ENCODE measurements at places on chromosomes 1 and 21.

DNA sequence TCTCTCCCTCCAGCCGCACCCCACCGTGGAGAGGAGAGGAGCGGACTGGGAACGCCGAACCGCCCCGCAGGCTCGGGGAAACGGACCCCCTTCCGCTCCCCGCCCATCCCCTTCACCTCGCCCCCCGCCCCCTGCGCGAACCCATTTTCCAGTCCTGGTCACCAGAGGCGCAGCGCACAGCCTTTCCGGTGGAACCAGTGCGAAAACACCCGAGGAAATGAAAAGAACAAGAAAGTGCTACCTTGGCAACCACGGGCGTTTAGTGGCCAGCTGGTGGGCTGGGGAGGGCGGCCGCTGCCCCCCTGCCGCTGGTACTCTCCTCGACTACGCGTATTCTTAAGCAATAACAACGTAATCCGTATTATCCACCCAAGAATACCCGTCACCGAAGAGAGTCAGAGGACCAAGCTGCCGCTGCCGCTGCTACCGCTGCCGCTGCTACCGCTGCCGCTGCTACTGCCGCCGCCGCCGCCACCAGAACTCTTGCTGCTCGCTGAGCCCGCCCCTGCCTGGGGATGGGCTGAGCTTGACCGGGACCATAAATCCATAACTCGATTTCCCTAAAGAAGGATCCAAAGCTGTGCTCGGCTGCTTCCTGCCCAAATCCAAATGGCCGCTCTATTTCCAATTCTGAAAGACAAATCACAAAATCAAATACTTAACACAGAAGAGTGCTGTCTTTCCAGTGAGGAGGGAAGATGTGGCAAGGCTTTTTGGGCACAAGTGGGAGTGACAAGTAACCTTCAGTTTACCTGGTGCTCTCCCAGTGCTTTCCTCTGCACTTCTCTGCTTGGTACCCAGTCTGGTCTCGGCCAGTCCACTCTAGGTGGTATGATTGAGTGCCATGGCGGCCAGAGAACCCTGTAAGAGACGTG lies 125.2 kb upstream of the DPYD start:
- peak; percentile 58 for DNase-seq

DNA sequence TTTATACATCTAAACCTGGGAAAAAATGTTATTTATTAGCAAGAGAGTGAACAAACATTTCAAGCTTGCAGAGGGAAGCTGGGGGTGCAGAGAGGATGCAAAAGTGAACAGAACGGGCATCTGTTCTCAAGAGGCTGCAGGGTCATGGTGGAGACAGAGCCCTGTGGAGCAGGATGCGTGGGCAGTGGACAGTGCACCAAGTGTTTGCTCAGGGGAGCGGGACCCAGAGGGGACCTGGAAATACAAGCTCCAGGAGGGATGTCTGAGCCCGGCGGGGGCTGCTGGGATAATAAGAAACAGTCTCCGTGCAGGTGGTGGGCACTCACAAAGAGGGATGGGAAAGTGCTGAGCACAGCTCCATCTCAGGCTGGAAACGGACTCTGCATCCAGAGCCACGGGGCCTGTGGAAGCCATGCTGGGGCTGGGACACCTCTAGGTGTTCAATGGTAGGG lies 105.3 kb upstream of the SLC45A1 start:
- DNase-seq, result no peak

GRCh38 chr1:110340207-110340468 lies 961 bp downstream of the RBM15 start:
- no peak for DNase-seq

GRCh38 chr1:18632783-18633421 lies 2.3 kb downstream of the PAX7 start:
- DNase-seq, result peak; percentile 67

GRCh38 chr1:62800825-62801306 lies 16.9 kb downstream of the ATG4C start:
- no peak for DNase-seq

- DNase-seq, result peak; percentile 81
Measured at GRCh38 chr1:109773203-109773899, 9.6 kb upstream of the EPS8L3 start.

- DNase-seq, result no peak
Measured at GRCh38 chr1:118113261-118113660, 71.8 kb downstream of the SPAG17 start.

GRCh38 chr1:117180147-117180967 lies 30.4 kb downstream of the VTCN1 start:
- no peak for DNase-seq

DNA sequence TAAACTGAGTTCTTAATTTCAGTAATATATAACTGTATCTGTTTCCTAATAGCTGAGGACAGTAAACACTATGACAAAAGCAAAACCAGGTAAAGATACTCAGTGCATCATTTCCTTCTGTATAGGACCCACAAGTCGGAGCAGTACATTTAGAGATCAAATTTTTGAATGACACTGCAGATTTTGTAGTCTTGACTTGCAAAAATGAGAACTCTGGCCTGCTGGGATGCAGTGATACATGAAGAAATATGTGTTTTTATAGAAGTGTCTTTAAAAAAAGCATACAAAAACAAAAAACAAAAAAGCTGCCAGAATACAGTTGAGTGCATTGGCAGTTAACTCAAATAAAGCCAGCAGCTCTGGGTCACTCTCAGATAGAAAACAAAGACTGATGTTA lies 19.0 kb downstream of the GART start:
- DNase-seq, result no peak

DNA sequence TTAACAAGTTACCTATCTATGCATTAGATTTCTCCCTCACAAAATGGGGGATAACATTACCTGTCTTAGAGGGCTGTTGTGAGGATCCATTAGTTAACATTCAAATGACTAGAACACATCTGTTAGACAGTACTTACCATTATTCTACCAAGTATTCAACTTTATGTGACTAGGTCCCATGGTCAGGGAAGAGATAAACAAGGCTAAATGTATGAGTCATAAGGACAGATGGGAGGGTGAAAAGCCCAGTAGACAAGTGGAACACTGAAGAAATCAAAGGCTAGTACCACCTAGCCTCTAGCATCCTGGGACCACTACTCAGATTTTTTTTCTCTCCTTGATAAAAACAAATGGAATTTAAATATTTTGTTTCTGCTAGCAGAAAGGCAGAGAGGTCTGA lies 9.0 kb upstream of the VHLL start:
- DNase-seq, result no peak

- no peak for DNase-seq
Measured at GRCh38 chr21:36245649-36246048, 74.3 kb upstream of the MORC3 start.

DNA sequence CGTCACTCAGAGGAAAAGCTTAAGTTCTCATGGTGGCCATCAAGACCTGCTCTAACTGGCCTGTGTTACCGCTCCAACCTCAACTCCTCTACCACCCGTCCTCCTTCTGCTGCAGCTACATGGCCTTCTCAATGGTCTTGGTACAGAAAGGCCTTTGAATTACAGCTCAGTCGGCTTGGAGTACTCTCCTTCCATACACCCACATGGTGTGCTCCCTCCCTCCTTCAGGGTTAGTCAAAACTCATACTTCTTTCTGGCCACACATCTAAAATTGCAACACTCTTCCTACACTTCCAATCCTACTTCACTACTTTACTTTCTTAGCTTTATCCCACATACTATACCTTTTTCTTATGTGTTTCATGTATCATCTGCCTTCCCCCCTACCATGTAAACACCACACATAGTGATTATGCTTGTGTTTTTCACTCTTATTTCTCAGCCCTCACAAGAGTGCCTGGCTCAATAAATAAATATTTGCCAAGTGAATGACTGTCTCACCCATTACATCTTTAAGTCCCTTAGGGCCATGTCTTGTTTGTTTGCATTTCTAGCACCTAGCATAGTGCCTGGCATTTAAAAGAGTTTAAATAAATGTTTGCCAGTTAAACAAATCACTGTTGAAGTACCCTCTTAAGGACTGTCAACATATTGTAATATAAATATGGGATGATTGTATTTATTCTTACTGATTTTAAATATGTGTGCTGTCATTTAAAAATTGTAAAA lies 37.6 kb upstream of the HMCN1 start:
- peak; percentile 81 for DNase-seq

- no peak for DNase-seq
Measured at GRCh38 chr1:32647308-32648134, 2.8 kb downstream of the ZBTB8OS start.

DNA sequence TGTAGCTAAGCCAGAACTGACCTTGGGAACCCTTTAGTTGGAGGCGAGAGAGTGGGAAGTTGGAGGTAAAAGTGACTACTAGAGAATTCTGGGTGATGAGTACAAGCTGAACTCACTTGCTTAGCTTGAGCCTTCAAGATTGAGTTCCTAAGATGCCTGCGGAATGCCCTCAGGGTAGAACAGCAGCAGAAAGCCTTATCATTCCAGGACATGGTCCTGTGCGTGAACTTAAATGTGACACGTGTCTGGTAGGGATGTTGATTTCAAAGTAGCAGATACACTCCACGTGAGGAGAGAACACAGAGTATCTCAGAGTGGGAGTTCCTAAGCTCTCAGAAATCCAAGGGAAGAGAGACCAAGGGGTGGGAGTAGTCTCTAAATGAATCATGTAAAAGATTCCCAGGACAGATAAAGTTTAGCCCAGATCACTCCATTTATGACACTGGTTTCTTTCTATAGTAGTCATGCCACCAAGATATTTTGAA lies 60.1 kb downstream of the KCNK1 start:
- DNase-seq, result no peak

GRCh38 chr1:145947551-145947950 lies 10.3 kb downstream of the LIX1L start:
- no peak for DNase-seq

DNA sequence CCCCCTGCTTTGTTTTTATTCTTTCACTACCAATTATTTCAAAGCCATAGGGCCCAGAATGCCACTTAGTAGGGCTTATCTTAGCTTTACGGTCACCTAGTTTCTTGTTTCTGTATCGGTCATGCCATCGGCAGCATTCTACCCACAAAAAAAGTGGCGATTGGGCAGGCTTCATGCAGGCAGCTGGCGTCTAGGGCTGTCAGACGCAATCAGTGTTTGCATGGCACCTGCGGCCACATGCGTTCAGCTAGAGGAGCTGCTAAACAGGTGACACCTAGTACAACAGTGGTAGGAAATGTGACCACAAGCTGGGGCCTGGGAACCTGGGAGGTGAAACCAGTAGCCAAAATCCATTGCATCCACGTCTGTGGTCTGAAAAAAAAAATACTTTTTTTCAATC lies 262.7 kb downstream of the PBX1 start:
- no peak for DNase-seq

DNA sequence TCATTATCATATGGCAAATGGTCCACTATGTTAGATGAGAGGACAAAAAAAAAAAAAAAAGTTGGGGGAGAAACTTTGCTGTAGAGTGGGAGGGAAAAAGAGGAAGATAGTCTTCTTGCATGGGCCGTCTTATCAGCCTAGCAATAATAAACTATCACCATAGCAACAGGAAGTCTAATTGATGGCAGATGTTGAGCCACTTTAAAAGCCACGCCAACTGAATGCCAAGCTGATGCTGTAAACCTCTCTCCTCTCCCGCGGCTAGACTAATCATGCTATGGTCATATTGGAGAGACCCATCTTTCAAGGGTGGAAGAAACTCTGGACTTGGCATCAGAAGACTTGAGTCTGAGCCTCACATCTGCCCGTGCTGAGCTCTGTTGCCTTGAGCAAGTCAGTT lies 122.2 kb upstream of the HOOK1 start:
- peak; percentile 93 for DNase-seq

- DNase-seq, result no peak
Measured at GRCh38 chr1:2151252-2151651, 43.3 kb downstream of the FAAP20 start.

GRCh38 chr1:51567653-51568052 lies 48.6 kb upstream of the EPS15 start:
- no peak for DNase-seq

DNA sequence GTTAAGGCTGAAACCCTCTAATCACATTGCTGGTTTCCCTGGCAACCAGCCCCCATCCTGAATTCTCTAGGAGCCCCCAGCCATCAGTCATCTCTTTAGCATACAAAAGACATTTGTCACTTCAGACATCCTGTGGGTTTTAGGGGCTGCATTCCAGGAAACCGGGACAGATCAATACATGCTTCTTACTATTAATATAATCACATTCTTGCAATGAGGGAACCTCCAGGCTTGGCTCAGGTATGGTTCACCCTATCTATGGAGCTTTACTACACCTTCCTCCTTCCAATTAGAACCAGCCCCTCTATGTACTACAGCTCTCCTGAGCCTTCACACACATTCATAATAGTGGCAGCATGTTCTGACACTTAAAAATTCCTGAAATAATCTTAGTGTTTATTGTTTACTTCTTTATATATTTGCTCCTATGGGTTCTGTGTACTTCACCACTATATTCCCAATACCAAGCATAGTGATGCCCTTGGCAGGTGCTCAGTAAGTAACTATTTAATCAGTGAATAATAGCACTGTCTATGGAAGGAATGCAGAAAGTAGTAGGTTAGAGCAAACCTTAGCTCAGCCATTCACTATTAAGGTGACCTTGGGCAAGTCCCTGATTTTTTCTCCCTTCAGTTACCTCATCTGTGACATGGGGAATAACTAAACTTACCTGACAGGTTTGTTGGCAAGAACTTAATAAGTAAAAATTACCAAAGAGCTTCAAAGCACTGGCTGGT lies 59.6 kb downstream of the ZNF678 start:
- no peak for DNase-seq

GRCh38 chr1:201350361-201350725 lies 27.1 kb downstream of the TNNT2 start:
- no peak for DNase-seq

- DNase-seq, result no peak
Measured at GRCh38 chr1:203508463-203509073, 14.6 kb downstream of the OPTC start.

DNA sequence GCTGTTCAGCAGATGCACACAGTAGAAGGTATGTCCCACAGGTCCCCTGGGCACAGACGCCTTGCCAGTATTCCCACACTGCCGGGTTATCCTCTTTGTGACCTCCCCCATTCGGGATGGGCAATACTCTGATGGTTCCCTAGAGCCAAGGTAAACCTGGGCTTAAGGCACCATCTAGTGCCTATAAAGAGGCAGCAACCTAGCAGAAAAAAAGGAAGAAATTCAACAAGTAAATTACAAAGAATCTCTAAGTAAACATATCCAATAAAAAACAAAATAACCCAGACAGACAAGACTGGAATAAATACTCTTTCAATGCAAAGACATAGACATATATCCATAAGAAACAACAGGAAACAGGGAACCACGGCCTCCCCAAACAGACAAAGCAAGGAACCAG lies 39.4 kb downstream of the HSF2BP start:
- DNase-seq, result no peak

GRCh38 chr1:212858461-212859265 lies 588 bp downstream of the FLVCR1 start:
- DNase-seq, result peak; percentile 41

- no peak for DNase-seq
Measured at GRCh38 chr1:213678348-213678747, 309.4 kb upstream of the PROX1 start.

DNA sequence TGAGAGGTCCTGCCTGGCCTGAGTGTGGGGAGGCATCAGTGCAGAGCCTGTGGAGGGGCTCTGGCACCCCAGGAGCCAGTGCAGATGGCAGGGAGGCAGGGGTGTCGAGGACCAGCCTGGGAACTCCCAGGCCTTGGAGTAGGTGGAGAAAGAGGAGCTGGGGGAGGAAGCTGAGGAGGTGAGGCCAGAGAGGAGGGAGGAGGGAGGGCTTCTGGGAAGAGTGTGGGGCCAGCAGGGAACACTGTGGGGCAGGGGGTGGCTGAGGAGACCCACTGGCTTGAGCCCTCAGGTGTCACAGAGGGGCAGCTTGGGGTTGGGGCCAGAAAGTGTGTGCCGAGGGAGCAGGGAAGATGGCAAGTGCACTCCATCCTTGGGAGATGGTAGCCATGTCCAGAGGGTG lies 3.8 kb downstream of the COQ8A start:
- DNase-seq, result no peak

Measured in NCI-H510A treated with DMSO at 0.1 percent for 48 hours (cell line).